ENCODE measurements at places on chromosomes 5 and 9.

DNA sequence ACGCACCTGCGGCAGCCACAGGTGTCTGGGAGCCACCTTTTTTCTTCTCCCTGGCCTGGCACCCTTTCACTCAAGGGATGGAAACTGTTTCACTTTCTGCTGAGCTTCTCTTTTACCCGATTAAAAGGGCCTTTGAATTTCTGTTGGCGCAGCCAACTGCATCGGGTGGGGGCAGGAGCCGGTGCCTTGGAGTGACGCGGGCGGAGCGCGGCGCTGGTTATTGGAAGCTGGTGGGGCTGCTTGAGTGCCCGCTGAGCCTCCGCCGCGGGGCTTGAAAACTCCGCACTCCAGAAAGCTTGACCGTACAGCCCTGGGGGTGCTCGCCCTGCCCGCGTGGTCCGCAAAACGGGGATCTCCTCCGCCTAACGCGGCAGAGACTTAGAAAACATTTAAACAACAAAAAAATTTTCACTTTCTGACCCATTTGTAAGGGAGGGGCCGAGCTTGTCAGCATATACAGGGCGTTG lies 52.0 kb upstream of the TJP2 start:
- DNase-seq, result peak; percentile 23

DNA sequence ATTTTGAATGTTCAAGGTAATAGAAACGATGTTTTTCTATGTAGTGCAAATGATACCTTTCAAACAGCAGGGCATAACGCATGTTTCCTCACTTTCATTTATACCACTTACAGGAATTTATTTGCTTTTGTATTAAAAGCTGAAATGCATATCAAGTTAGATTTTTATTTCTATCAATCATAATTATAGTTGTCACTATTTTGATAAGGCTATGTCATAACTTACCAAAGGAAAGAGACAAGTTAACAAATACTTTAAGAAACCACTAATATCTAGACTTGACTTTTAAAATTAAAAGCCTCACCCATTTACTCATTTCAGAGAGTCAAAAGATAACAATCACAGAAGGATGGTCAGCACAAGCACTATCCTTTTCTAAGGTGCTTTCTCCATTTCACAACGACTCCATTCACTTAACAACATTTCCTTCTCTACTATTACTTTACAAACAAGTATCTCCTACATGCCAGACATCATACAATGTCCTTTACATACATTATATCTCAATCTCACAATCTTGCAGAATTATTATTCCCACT lies 12.6 kb downstream of the ERP44 start:
- no peak for DNase-seq

- no peak for DNase-seq
Observed at GRCh38 chr5:128213833-128214232, 130.3 kb downstream of the SLC12A2 start.

DNA sequence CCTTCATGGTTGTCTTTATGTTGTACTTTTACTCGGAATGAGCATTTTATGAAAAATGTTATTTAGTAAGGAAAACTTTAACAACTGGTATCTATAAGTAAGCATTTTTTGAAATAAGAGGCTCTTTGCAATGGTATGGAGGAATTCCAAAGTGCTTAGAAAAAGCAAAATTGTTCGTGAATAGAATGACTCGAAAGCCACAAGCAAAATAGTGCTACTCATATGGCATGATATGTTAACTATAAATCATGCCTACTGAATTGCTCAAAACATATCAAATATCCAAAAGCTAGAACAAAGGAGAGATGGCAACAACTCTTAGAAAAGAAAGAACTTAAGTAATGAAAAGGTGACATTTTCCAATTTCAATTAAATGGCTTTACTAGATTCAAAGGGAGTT lies 216.3 kb downstream of the KIAA0825 start:
- DNase-seq, result no peak

DNA sequence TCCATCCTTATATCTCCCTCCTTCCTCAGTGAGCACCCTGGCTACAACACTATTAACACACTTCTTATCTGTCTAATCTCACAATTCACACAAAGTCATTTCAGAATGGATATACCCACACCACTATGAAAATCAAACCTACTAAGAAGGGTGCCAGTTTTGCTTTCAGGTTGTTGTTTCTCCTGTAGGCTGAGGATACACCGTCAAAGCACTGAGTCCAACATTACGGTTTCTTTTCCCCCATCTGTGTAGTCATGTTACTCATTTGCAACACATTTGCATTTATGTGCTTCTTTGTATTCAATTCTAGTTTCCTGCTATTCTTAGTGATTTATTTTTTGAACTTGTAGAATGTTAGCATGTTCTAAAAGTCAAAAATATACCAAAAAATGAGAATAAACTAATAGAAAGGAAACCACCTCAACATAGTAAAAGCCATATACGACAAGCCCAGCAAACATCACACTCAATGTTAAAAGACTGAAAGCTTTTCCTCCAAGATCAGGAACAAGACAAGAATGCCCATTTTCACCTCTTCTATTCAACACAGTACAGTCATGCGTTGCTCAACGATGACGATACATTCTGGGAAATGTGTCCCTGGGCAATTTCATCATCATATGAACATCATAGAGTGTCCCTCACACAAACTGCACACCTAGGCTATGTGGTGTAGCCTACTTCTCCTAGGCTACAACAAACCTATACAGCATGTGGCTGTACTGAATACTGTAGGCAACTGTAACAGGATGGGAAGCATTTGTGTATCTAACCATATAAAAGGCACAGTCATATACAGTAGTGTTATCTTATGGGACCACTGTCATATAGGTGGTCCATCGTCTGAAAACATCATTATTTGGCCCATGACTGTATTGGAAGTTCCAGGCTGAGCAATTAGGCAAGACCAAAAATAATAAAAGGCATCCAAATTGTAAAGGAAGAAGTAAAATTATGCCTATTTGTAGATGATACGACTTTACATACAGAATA lies 6.3 kb downstream of the ROR2 start:
- DNase-seq, result no peak

DNA sequence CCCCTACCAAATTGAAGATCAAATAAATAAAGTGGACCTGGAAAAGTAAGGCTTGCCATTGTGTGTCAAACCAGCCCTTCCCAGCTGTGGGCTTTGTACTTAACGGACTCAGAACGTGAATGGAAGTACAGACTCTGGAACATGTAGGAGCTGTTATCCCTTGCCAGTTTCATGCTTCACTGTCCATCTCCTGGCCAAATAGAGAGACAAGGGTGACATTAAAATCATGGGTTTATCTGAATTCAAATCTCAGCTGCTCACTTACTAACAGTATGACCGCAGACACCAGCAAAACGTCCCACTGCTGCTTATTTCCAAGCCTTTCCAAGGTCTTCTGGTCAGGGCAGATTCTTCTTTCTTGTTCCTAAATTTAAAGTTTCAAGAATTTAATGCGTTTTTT lies 52.2 kb downstream of the EXOSC2 start:
- DNase-seq, result no peak

DNA sequence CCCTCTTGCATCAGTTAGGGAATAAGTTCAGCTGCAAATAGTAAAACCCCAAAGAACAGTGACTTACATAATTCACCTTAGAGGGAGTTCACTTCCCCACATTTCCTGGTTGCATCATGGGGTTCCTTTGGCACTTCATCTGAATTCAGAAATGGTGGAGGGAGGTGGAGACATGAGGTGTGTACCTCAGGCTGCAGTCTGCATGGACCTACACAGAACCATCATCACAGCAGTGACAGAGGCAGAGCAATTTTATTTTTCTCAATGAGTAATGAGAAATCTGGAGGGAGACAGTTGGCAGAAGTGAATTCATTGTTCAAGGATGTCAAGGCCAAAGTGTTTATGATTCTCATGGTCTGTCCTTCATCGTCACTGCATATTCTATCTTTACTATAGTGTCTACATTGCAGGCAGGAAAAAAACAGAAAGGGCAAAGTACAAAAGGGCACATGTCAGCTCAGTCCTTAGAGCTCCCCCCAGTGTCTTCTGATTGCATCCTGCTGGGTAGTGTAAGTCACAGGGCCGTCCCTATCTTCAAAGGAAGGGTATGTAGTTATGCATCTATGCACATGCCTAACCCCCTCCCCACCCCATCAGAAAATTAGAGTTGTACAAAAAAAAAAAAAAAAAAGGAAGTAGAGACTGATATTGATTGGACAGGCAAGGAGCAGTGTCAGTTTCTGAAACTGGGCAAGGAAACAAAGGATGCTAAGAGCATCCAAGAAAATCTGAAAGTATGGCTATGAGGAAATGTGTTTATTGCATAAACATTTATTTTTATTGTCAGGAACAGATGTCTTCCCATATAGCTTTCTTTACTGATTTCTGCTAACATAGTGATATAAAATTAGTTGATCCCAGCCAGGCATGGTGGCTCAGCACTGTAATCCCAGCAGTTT lies 132.7 kb upstream of the APC start:
- DNase-seq, result no peak

DNA sequence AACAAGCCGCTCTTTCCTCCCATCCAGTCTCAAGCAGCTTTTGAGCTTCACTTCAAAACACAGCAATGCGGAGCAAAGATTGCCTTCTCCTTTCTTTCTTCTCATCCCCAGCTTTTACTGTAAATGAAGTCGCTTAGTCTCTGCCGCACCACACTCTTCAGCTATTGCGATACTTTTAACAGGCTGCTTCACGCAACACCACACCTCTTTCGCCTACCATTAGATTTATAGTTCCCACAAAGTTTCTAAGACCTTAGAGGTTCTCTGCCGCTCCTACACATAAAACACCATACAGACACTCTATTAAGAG lies 711 bp downstream of the PGGT1B start:
- DNase-seq, result no peak

- DNase-seq, result no peak
Observed at GRCh38 chr5:34672196-34672595, 16.1 kb downstream of the RAI14 start.

- no peak for DNase-seq
Observed at GRCh38 chr9:134852906-134853654, 27.5 kb upstream of the FCN2 start.

- no peak for DNase-seq
Observed at GRCh38 chr9:122200960-122201595, 27.7 kb downstream of the LHX6 start.

DNA sequence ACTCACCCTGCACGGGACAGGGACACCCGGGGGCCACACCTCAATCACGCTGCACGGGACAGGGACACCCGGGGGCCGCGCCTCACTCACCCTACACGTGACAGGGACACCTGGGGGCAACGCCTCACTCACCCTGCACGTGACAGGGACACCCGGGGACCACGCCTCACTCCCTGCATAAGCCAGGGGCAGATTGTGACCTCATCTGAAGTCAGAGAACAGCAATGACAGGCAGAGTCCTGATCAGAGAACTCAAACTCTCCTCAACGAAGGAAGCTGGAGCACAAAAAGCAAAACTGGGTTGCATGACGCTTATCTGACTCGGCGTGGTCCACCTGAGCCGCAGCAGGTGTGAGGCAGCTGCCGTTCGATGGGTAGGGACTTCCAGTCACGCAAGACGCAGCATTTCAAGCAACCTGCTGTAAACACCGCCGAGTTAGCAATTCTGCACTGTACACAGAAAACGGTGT lies 3.2 kb downstream of the TERT start:
- DNase-seq, result peak; percentile 60

Data from DMS79 (cell line).